ENCODE measurements at places on chromosomes 3 and 15.

DNA sequence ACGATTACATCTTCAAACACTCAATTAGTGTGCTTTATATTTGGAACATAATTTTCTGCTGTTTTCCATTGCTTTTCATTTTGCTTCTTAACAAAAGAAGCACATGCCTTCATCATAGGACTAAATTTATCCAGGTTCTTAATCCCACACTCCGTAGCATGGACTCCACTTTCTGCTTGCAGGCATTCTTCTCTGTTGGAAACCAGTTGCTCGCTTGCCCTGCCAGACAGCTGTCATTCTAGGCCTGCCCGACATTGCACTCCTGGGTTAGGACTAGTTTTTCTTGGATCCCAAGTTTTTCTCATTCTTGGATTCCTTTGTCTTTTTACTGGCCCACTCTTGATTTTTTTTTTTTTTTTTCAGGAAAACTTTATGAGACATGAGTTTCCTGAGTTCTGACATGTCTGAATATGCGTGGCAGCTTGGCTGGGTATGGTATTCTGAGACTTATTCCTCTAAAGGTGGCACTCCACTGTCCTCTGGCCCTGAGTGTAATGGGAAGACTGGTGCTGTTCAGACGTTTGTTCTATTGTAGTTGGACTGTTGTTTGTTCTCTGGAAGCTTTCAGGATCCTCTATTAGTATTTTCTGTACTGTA lies 6.3 kb upstream of the ATP1B3 start:
- DNase-seq = no peak

- no peak for DNase-seq
Observed at GRCh38 chr15:74994236-74994635, 1.1 kb upstream of the SCAMP5 start.

GRCh38 chr3:101703169-101703568 lies 16.7 kb upstream of the RPL24 start:
- DNase-seq = no peak

GRCh38 chr3:55189359-55189801 lies 261.5 kb upstream of the LRTM1 start:
- DNase-seq = no peak

- no peak for DNase-seq
Observed at GRCh38 chr3:106256249-106256957, 387.6 kb upstream of the CBLB start.

- no peak for DNase-seq
Observed at GRCh38 chr3:158841387-158841786, 39.5 kb downstream of the MFSD1 start.

Measured in brain pericyte (primary cell).